ENCODE measurements at places on chromosomes 1 and 21. TPM values are rescaled to one million over a fixed set of nuclear protein-coding genes. Genes with fewer than 3 reads are reported as not detected.
A peak's percentile ranks its signal among the peaks of the same experiment; 100 is the strongest.

FTCD gene
- total RNA-seq, result 21.5 TPM

GRCh38 chr1:5156416-5157120 lies 502.2 kb downstream of the AJAP1 start:
- no peak for DNase-seq

DNA sequence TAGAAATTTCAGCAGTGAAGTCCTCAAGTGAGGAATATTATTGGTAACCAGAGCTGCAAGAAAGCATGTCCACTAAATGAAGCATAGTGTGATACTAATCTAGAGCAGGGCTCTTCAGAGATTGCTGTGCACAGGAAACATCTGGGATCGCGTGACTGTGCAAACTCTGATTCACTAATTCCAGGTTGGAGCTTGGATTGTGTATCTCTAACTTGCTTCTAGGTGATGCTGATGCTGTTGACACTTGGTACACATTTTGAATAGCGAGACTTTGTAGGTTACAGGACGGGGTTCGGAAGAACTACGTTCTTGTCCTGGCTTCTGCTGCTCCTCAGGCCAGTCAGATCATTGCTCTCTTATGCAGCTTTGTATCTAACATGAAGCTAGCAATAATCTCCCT lies 66.5 kb downstream of the PRRX1 start:
- no peak for DNase-seq

DNA sequence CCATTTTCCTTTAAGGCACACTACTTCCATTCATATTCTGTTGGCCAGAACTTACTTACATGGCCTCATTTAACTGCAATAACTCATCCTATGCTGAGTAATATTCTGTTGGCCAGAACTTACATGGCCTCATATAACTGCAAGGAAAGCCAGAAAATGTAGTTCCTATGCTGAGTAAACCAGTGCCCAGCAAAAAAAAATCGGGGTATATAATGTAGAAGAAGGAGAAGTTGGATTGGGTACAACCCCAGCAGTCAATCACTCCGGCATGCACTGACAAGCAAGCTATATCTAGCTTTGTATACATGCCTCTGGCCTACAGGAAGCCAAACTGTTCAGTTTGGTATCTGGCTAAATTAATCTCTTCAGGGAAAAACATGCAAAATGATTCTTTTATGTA lies 39.4 kb upstream of the PPIH start:
- no peak for DNase-seq

GRCh38 chr1:244952280-244952933 lies 88.1 kb upstream of the HNRNPU start:
- no peak for DNase-seq

GRCh38 chr1:192954705-192955265 lies 104.4 kb downstream of the UCHL5 start:
- no peak for DNase-seq

F11R gene
- total RNA-seq, result 16.0 TPM

- DNase-seq, result no peak
Measured at GRCh38 chr1:36530791-36531190, 48.1 kb upstream of the CSF3R start.

CTSE gene
- not detected for total RNA-seq

DNA sequence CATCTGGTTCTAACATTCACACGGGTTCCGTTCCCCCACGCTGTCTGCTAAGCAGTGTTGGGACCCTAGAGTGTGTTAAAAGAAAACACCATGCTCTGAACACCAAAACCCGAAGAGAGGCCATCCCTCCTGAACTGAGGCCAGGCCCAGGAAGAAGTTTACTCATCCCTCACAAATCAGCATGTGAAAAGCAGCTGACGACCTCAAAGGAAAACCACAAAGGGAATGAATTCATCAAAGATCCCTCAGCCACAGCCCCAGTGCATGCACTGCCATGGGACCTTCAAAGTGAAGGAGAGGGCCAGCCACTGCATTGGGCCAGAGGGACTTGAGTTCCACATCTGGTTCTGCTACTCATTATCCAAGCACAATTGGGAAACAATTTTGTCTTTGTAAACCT lies 7.0 kb upstream of the PSEN2 start:
- DNase-seq, result no peak

DNA sequence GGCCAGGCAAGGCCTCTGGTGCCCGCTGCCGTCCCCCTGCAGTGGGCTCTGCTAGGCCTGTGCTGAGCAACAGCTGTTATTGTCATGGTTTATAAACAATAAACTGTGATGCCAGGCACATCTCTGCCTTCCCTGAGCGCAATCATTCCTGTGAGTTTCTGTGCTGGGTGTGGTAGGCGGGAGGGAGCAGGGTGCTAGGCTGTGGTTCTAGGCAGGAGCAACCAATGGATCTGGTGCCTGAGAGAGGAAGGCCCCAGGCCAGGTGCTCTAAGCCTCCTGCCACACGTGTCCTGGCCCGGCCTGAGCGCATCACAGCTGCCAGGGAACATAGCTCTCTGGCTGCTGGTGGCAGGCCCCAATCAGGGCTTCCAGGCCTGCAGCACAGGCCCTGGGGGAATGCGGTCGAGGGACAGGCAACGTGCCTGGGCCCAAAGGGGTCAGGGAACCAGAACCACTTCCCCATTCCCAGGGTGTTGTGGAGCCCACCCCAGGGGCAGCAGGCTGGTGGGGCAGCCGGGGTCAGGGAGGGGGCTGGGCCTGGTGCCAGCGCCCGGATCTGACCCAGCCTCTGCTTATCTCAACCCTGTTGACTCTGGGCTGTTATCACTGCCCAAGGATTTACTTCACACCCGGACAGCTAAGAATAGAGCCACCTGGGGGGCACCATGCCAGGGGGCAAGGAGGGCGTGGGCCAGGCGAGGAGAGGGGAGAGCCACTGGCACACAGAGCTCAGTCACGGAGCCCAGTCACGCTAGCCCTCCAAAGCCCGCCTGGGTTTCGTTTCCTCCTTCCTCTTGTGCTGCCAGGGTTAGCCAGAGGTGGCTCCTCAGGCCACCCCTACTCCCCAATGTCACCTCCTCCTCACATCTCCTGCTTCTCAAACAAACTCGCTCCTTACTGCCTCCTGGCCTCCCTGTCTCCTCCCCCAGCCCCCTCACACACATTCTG lies 11.5 kb downstream of the TRIM46 start:
- DNase-seq, result no peak

- no peak for DNase-seq
Measured at GRCh38 chr1:94797291-94797690, 22.9 kb upstream of the SLC44A3 start.

GRCh38 chr1:192343344-192343743 lies 26.6 kb downstream of the RGS21 start:
- no peak for DNase-seq

FCRL2 gene
- not detected for total RNA-seq

DNA sequence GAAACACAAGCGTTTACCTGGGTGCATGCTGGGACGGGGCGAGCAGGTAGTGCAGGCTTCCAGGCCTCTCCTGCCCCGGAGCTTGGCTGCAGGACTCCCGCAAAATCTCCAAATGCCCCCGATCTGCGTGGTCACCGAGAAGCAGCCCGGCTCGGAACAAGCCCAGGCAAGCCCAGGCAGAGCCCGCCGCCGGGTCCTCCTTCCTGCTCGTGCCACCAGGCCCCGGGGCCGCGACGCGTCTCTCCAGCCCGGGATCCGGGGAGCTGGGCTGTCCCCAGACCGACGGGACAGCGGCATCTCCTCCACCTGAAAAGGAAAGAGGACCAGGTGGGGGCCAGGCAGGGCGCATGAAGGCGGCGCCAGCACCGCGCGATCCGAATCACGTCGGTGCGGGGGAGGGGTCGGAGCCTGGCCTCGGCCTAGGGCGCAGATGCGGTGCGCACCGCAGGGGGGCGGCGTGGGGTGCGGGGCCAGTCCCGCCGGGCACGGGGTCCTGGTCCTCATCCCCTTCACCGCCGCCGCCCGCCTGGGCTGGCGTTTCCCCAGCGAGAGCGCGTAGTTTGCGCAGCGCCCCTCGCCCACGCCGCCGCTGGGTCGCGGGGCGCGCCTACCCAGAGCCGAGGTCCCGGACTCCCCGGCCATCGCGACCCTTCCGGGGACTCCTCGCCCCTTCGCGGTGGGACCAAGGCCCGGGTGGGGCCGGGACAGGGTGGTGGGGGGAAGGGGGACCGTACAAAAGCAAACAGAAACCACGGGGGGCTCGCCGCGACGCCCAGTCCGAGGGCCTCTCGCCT lies 52.4 kb upstream of the H6PD start:
- no peak for DNase-seq

- no peak for DNase-seq
Measured at GRCh38 chr21:45945066-45945867, 36.3 kb upstream of the COL6A1 start.

- peak; percentile 26 for DNase-seq
Measured at GRCh38 chr21:45615145-45615711, 28.3 kb upstream of the PCBP3 start.

- no peak for DNase-seq
Measured at GRCh38 chr21:45888386-45889009, 93.1 kb upstream of the COL6A1 start.

GRCh38 chr1:56256153-56257000 lies 323.0 kb downstream of the PLPP3 start:
- no peak for DNase-seq

- no peak for DNase-seq
Measured at GRCh38 chr1:64171797-64172281, 31.6 kb upstream of the UBE2U start.

All from dorsolateral prefrontal cortex (tissue), 122 donors.